Activated CD4-positive, alpha-beta T cell treated with anti-CD3 and anti-CD28 coated beads, Interleukin-2, amount 10 ng/mL, durations not matched to agents 24 days and 14 days (primary cell): ENCODE measurements at places on chromosomes 11 and 22. TPM values are rescaled to one million over a fixed set of nuclear protein-coding genes. Genes with fewer than 3 reads are reported as not detected.
A peak's percentile ranks its signal among the peaks of the same experiment; 100 is the strongest.

Gene TRIM34
- total RNA-seq, result 5.3 TPM in 2 replicates

Gene NAALAD2
- not detected in 2 replicates for total RNA-seq

GRCh38 chr22:47587361-47587760 is 824.9 kb downstream of the TBC1D22A start:
- H3K36me3 ChIP-seq, result no peaks in the 10 kb centered on the region
- no peaks in the 10 kb centered on the region for H3K4me1 ChIP-seq
- H3K4me3 ChIP-seq, result no peak overlapping the region
- no peak overlapping the region for H3K27ac ChIP-seq
- H3K27me3 ChIP-seq, result no peaks in the 10 kb centered on the region
- DNase-seq, result no peak

GRCh38 chr11:96624126-96624525 is 234.3 kb downstream of the JRKL start:
- no peak overlapping the region for H3K4me3 ChIP-seq
- H3K27me3 ChIP-seq, result no peaks in the 10 kb centered on the region
- DNase-seq, result no peak
- H3K27ac ChIP-seq, result no peak overlapping the region
- no peaks in the 10 kb centered on the region for H3K4me1 ChIP-seq
- no peaks in the 10 kb centered on the region for H3K36me3 ChIP-seq

DNA sequence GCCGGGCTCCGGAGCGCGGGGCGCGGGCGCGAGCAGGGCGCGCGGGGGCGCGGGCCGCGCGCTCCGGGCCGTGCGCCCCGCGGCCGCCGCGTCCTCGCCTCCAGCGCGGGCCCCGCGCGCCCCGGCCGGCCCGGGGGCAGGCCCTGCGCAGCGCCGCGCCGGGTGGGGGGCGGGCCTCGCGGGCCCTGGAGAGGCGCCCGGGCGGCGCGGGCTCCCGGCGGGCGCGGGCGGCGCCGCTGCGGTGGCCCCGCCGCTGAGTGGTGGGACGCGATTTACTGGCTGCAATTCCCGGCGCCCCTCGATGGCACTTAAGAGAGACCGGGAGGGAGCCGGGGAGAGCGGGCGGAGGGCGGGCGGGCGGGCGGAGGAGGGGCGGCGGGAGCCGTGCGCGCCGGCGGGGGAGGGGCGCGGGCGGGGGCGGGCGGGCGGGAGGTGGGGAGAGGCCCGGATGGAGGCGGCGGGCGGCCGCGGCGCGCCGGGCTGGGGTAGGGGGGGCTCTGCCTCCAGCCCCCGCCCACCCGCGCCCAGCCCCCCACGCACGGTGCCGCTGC is 73.2 kb upstream of the TCF20 start:
- no peak overlapping the region for H3K4me3 ChIP-seq
- H3K27me3 ChIP-seq, result peaks cover 20% of the 10 kb centered on the region
- DNase-seq, result peak; percentile 67
- no peak overlapping the region for H3K27ac ChIP-seq
- no peaks in the 10 kb centered on the region for H3K36me3 ChIP-seq
- H3K4me1 ChIP-seq, result peaks cover 2% of the 10 kb centered on the region

DNA sequence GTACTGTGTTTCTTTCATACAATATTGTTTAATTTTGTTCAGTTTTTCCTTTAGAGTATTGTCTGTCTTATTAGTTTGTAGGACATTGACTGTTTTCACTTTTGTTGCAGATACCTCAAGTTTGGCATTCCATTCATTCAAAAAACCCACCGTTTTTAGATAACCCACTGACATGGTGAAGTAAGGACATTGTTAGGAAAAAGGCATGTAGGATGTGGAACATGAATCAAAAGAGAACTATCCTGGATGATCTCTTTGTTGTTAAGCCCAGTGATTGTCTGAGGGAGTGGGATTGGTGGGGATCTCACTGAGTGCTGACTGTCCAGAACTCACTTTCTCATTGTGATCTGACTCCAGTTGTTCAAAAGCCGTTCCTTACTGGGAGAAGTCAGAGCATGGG is 119.3 kb downstream of the TEAD1 start:
- no peak for DNase-seq
- peaks cover 26% of the 10 kb centered on the region for H3K27me3 ChIP-seq

DNA sequence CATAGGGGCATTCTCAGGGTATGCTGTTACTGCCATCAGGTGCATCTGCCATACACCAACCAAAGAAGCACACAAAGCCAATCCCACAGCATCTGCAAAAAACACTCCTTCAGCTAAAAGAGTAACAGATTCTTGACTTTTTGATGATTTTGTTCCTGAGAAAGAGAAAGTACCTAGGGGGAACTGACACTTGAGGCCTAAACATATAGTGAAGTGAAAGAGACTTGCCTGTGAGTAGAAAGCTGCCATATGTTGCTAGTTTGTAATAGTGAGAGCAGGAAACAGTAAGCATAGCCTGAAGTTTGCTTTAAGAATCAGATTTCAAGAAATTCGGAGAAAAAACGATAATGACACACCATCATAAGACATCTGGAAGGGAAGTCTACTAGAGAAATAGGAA is 97.9 kb upstream of the CTSC start:
- H3K27ac ChIP-seq, result peak overlapping the region; percentile 13
- DNase-seq, result no peak
- peaks cover 5% of the 10 kb centered on the region for H3K27me3 ChIP-seq
- H3K36me3 ChIP-seq, result no peaks in the 10 kb centered on the region

- no peak overlapping the region for H3K27ac ChIP-seq
- no peak for DNase-seq
- peaks cover 41% of the 10 kb centered on the region for H3K4me1 ChIP-seq
- no peak overlapping the region for H3K4me3 ChIP-seq
- H3K36me3 ChIP-seq, result peaks cover 38% of the 10 kb centered on the region
Observed at GRCh38 chr22:20531154-20531403, 23.7 kb downstream of the MED15 start.

DNA sequence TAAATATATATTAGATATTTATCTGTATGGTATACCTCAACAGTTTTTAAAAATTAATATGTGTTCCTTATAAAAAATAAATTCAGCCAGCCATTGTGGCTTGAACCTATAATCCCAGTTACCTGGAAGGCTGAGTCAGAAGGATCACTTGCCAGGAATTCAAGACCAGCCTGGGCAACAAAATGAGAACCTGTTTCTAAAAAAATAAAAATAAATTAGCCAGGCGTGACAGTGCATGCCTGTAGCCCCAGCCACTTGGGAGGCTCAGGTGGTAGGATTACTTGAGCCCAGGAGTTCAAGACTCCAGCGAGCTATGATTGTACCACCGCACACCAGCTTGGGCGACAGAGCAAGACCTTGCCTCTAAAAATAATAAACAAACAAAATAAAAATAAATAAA is 54.9 kb downstream of the PHF21A start:
- no peak overlapping the region for H3K4me3 ChIP-seq
- H3K27ac ChIP-seq, result no peak overlapping the region
- DNase-seq, result no peak
- no peaks in the 10 kb centered on the region for H3K27me3 ChIP-seq
- H3K4me1 ChIP-seq, result no peaks in the 10 kb centered on the region

GRCh38 chr11:10868352-10868751 is 10.5 kb upstream of the ZBED5 start:
- DNase-seq, result no peak
- no peak overlapping the region for H3K4me3 ChIP-seq
- peaks cover 10% of the 10 kb centered on the region for H3K4me1 ChIP-seq
- H3K36me3 ChIP-seq, result peaks cover 14% of the 10 kb centered on the region
- H3K27ac ChIP-seq, result no peak overlapping the region
